ENCODE measurements at places on chromosomes 6 and 20. TPM values are rescaled to one million over a fixed set of nuclear protein-coding genes. Genes with fewer than 3 reads are reported as not detected.

DNA sequence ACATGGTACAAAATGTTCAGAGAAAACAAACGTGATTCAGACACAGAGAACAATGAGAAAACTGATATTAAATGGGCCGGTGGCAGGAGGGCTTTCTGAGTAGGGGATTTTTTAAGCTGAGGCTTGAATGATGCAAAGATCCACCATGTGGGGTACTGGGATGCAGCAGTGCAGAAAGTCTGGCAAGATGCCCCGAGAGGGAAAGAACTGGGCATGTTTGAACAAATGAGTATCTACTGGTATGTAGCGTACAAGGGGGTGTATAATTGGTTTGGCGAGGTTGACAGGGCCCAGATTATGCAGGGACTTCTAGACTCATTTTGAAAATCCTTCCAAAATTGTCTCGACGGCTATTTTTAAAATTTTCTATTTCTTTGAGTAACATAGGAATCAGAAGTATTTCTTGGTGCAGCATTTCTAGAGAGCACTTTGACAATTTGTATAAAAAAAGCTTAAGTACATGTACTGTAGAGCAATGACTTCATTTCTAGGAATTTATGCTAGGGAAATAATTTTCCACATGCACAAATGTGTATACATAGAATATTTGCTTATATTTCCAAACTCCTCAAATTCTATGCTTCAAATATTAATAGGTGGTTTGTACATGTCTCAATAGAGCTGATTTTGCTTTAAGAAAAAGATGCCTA, 119.6 kb upstream of the DOK5 start:
- no peak for ATAC-seq

DNA sequence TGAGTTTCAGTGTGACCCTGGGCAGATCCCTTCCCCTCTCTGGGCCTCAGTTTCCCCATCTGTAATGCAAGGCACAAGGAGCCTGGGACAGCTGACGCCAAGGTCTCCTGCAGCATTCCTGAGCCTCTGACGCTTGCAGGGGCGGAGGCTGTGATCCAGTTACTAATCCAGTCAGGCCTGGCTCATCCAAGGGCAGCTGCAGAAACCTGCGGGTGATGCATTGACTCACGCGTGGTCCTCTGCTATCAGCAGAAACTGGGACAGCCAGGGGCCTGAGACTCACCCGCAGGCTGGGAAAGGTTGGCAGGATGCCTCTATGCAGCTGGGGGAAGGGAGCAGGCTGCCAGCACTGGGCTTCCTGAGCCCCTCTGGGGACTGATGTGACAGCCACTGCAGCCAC, 65.0 kb upstream of the SIRPA start:
- ATAC-seq: peak; percentile 57

- ATAC-seq: no peak
Measured at GRCh38 chr6:114154812-114155211, 183.9 kb upstream of the HDAC2 start.

DNA sequence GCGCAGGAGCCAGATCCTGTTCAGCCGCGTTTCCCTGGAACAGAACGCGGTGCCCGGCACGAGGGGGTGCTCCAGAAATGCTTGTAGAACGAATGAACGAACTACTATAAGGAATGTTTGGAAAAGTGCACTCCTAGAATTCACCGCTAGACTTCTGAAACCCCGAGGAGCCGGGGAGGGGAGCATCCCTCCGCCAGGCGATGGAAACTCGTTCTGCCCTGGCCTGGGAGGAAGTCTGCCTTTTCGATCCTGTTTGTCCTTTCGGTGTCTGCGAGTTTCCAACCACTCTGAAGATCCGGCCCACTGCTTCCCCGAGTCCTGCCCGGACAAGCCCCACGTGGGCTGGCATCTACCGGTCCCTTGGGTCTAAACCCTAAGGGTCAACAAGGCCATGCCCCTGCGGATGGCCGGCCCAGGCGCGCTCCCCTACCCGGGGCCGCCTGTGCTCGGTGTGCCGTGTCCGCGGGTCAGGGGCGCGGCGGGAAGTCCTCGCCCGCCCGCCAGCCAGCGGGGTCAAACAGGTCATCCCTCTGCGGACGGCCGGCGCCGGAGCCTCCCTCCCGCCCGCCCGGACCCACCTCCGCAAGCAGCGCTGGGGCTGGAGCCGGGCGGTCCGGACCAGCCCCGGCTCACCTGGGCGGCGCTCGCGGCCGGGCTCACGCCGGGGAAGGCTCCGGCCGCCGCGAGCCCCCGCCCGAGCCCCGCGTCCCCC, 526 bp downstream of the SULF2 start:
- ATAC-seq: peak; percentile 18

GRCh38 chr20:45578231-45578630, 853 bp downstream of the WFDC8 start:
- ATAC-seq: no peak

- no peak for ATAC-seq
Measured at GRCh38 chr6:86128130-86128814, 485.6 kb upstream of the SYNCRIP start.

DNA sequence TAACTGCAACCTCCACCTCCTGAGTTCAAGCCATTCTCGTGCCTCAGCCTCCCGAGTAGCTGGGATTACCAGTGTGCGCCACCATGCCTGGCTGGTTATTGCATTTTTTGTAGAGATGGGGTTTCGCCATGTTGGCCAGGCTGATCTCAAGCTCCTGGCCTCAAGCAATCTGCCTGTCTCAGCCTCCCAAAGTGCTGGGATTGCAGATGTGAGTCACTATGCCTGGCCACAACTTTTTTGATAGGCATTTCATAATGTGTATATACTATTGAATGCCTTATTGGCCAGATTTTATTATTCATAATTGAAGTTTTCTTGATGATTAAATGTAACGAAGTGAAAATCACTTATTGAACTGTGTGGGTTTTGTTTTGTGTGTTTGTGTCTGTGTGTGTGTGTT, 27.9 kb downstream of the FIG4 start:
- no peak for ATAC-seq

GRCh38 chr6:105515054-105515453, 112.2 kb upstream of the PREP start:
- no peak for ATAC-seq

DNA sequence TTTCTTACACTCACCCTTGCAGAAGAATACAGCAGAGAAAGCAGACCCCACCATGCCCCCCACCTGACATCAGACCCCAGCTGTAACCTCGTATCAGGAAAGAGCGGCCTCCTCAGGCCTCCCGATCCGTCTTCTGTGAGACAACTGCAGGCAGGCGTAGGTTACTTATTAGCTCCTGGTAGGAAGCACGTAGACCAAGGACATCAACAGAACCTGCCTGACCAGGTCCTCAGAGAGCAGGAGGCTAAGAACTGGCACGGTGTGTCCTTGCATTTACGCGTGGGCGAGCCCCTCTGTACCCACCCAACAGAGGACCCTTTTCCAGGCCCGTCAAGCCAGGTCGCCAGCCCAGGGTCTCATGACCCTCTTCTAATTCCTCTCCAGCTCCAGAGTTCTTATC, 51.0 kb downstream of the ABHD12 start:
- no peak for ATAC-seq

DNA sequence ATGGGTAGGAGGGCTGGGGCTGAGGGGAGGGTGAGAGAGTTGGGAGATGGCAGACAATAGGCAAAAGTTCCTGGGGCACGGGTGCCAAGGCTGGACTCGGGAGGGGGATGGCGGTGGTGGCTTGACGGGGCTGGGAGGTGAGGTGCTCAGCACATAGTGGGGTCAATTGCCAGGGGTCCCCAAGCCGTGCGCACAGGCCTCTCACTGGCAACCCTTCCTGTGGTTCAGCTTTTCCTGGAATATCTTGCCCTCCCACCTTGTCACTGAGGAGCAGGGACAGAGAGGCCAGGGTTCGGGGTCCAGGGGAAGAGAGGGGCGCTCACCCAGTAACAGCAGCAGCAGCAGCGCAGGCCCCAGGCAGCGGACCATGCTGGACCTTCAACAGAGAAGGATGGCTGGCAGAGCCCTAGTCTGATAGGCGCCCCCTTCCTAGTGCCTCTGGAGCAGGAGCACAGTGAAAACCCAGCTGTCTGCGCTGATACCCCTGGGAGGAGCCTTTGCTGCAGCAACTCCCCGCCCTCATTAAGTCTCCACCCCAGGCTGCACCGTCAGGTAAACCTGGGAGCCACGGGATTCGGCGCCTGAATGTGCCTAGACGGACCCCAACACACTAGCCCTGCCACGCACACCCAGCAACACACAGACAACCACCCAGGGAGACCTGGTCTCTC, at the start of gene GFRA4:
Gene GFRA4, minus strand, starts transcription at position 369 of the 671 bp plus-strand sequence. Its CDS starts 0 bp downstream, at position 369.
- ATAC-seq: no peak

- no peak for ATAC-seq
Measured at GRCh38 chr20:37741570-37741969, 47.7 kb downstream of the CTNNBL1 start.

GRCh38 chr6:21935142-21935541, 341.6 kb downstream of the SOX4 start:
- no peak for ATAC-seq

DNA sequence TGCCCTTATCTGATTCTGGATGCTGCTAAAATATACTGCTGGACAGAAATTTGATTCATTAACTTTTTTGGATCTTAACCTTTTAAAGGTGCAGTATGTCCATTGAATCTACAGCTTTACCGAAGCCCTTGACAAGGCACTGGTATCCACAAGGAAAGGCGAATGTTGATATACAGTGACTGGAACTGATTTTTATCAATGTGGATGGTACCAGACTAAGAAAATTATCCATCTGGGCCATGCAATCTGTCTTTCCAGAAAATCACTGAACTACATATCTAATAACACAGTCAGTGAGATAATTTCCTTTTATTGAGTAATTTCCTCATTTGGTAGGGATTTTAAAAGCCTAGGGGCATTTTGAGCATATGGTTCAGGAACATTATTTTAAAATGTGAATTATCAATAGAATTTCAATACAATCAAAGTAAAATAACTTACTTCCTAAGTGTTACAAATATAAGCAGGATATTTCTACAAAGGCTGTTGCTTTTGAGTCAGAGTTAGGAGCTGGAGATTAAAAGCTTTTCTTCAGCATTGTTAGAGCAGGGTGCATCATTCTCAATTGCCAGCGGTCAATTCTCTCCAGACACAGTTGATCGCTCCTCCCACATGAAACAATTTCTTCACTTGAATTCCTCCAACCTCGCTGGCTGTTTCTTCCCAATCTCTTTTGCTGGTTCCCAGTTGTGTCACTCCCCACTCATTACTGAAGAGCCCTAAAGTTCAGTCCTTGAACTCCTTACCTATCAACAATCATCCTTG, 585.3 kb upstream of the FLRT3 start:
- no peak for ATAC-seq

- no peak for ATAC-seq
Measured at GRCh38 chr20:24059174-24059573, 70.6 kb upstream of the GGTLC1 start.

DNA sequence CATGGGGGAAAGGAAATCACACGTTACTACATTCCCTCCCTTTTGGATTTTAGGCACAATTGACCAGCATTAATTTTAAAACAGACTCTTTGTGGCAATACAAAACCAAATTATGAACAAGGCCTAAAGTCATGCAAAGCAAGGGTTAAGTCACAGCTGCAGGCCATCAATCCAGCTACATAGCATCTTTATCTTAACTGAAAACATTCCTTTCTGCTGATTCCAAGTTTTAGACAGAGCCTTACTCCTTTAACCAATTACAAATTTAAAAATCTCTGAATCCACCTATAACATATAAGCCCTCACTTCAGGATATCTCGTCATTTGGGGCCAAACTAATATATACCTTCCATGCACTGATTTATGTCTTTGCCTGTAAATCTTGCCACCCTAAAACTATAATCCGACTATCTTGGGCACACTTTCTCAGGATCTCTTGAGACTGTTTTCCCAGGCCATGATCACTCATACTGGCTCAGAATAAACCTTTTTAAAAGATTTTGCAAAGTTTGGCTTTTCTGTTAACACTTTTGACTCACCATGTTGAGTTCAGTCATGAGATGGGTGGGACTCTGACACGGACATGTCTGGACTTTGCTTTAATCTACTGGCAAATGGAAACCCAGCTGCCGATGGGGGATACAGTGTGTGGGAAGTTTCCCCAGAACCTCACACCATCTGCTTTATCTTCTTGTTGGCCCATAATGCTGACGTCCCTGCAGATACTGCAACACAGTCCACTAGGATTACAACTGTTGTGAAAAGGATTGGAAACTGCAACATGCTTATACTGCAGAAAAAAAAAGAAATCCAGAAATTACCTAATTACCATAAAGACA, 757.0 kb downstream of the PTPRT start:
- peak; percentile 85 for ATAC-seq

The HLA-DRA gene
- total RNA-seq: 143 TPM

The ELOVL5 gene
- total RNA-seq: 51.5 TPM

The EYA4 gene
- total RNA-seq: 3.1 TPM

The FOXA2 gene
- not detected for total RNA-seq

The NEURL2 gene
- 23.8 TPM for total RNA-seq

The ZNF341 gene
- 3.5 TPM for total RNA-seq

The LY6G6D gene
- total RNA-seq: not detected

The FRK gene
- 1.1 TPM for total RNA-seq

The EHMT2 gene
- 29.6 TPM for total RNA-seq

The ULBP2 gene
- not detected for total RNA-seq

The SPATS1 gene
- not detected for total RNA-seq

The SLPI gene
- total RNA-seq: 47.6 TPM

The CRISP1 gene
- total RNA-seq: not detected

All from gastroesophageal sphincter (tissue), 4 donors.